ENCODE measurements at places on chromosomes 5 and 9.

- no peak for DNase-seq
Observed at GRCh38 chr5:145750199-145750598, 84.9 kb downstream of the PRELID2 start.

DNA sequence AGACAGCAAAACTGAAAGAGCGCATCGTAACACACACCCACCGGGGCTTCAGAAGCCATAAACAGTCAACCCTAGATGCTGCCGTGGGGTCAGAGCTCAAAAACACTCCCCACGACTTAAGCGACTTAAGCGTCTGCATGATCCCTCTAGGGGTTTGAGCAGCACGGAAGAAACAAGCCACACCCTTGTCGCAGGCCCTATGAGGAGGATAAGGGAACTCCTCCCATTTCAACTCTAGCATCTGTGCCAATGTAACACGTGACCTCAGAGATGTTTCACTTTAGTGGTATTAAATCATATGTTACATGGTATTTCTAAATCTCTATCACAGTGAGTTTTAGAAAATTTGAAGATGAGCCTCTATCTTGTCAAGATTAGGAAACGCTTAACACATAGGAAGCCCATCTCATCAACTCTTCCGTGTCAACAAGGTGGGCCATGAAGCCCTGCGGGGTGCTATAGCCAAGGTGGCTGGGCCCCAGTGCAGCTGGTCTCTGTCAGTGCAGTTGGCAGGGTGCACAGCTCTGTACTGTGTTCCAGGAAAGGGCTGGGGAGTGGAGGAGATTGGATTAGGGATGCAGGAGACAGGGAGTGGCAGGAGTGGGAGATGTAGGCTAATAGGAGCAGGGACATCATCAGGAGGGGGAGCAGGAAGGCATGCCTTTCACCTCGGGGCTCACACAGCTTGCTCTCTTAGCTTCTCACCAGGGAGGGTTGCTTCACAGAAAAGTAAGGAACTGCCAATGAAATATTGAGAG lies 33.1 kb downstream of the ZCCHC9 start:
- no peak for DNase-seq

DNA sequence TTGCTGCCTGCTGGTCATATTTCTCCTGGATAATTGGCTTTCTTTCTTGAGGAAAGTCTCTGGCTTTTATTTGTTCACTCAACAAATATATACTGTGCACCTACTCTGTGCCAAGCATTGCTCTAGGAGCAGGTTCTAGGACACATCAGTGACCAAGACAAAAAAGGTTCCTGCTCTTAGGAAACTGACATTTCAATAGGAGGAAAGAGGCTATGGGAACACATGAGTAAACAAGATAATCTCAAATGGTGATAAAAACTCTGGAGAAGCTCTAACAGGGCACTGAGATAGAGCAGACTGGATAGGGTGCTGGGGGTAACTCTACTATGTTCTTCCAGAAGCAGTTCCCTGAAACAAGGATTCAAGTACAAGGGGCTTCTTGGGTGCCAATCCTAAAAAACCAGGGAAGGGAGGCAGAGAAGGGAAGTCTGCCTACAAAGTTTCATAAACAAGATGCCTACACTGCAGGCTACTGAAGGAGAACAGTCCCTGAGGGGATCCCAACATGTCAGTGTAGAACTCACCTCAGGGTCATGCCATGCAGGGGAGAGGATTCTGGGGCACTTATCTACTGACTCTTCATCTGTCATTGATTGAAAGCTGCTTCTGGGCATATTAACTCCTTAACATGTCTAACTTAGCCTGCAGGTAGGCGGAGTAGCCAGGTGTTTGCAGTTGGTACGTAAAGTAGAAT lies 181.3 kb downstream of the GRIA1 start:
- DNase-seq: no peak

GRCh38 chr9:36855448-36856315 lies 178.4 kb downstream of the PAX5 start:
- DNase-seq: no peak

- no peak for DNase-seq
Observed at GRCh38 chr9:16475257-16475656, 395.2 kb downstream of the BNC2 start.

DNA sequence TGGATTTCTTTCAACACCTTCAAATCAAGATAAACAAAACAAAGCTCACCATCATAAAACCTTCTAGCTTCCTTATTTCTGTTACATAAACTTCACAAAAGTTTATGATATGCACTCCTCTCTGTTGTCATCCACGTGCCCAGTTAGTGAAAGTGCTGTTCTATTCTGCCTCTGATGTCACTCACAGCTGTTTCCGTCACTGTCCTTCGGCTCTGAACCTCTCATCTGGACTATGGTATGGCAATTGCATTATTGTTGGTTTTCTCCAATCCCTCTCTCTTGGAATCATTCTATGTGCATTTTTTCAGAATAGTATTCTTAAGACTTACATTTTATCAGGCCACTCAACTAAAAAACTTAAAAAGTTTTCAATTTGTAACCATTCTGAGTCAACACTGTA lies 264.2 kb upstream of the DAPK1 start:
- DNase-seq: no peak

DNA sequence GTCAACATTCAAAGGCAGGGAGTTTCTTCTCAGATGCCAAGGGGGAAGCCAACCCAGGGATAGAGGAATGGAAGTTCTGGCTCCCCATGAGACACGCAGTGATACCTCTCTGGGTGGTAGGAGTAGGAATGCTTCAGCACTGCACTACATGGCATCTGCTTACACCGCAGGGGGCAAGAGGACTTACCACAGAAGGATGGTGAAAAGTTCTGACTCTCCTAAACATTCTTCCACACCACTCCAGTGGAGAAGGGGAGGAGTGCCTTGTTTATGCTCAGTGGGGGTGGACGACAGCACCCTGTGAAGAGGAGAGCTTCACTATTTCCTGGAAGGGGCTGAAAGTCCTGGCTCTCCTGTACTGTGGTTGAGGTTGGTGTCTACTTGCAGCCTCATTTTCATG lies 1011.3 kb upstream of the WWC1 start:
- DNase-seq: no peak

- no peak for DNase-seq
Observed at GRCh38 chr5:140055152-140055551, 12.1 kb upstream of the NRG2 start.

GRCh38 chr9:708551-709432 lies 132.7 kb upstream of the DMRT1 start:
- no peak for DNase-seq

DNA sequence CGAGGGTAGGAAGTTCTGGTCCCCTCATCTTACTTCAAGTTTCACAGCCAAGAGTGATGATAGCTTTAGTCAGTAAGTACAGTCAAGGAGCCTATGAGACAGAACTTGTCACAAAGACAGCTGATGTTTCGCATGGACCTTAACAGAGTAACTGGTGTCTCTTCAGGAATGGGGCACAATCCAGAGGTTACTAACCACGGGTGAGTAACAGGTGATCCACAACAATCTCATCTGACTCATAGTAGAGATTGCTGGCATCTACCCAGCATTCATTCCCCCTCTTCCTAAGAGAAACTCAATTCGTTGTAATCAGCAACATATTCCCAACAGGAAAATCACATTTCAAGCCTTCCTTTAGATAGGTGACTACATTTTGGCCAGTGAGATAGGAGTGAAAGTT lies 126.7 kb downstream of the SNX18 start:
- DNase-seq: no peak

DNA sequence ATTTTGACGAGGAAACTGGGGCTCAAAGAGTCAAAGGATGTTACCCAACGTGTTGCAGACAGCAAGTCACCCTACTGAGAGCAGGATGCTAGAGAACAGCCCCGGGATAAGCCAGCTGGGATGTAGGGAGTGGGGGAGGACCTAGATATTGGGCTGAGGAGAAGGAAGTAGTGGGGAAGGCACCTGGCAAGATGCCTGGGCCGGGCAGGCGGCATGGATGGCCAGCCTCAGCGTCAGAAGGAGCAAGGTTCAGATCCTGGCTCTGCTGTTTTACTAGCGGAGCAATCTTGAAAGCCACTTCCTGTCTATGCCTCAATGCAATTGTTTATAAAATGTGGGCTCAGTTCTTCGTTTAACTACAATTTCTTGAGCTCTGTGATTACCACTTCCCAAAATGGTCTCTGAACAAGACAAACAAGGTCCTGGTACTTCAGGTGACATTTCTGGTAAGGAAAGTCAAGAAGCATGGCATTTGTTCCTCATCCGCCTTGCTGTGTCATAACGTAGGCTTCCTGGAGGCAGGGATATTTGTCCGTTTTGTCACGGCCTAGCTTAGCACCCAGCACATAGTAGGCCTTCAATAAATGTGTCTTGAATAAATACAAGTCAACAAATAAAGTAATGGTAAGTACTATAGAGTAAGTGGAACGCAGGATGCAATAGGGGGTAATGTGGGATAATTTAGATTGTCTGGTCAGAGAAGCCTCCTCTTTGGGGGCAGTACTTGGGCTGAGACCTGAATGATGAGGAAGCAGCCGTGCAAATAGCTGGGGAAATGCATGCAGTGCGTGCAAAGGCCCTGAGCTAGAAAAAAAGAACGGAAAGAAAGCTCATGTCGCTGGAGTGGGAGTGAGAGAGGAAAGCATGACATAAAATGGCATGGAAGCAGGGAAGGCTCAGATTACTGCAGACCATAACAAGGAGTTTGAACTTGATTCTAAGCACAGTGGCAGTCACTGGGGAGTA lies 70.5 kb downstream of the SMIM23 start:
- no peak for DNase-seq

GRCh38 chr9:98378206-98378780 lies 122.8 kb upstream of the TBC1D2 start:
- DNase-seq: no peak

GRCh38 chr5:140497897-140498296 lies 49.6 kb upstream of the EIF4EBP3 start:
- no peak for DNase-seq

DNA sequence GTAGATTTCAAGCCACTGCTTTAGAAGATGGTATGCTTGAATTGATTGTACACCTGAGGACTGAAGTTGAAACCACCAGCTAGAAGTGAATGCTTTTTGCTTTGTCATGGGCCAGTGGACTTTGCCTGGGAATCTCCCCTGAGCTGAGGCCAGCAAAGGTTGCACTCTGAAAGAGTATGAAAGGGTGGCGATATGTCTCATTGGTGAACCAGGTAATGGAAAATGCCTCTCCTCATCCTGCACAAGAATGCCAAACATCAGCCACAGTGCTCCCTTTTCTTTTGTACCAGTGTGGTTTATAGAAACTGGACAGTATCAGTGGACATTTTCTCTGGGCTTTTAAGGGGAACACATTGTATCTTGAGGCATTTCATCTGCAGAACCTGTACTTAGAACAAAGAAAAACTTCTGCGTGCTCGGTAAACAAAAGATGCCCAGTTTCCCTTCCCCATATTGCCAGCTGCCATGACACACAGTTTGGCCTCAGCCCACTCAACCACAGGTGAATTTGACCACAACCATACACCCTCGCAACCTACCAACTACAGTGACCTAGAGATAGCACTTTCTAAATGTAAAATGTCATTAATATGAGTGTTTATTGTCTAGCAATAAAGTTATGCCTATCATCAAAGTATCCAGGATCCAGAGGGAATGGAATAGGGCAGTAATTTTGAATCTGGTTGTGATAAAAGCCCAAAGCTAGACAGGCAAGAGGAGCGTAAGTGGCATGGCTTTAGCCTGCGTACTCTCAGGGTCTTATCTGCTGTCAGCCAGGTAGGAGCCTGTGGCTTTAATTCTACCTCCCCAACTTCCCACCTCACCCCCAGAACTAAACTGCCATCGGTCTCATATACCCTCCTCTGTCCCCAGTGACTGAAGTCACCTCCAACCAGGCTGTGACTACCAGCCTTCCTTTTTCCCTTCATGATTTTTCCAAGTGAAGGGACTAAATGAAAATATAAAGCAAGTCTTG lies 79.5 kb upstream of the LHFPL2 start:
- no peak for DNase-seq

DNA sequence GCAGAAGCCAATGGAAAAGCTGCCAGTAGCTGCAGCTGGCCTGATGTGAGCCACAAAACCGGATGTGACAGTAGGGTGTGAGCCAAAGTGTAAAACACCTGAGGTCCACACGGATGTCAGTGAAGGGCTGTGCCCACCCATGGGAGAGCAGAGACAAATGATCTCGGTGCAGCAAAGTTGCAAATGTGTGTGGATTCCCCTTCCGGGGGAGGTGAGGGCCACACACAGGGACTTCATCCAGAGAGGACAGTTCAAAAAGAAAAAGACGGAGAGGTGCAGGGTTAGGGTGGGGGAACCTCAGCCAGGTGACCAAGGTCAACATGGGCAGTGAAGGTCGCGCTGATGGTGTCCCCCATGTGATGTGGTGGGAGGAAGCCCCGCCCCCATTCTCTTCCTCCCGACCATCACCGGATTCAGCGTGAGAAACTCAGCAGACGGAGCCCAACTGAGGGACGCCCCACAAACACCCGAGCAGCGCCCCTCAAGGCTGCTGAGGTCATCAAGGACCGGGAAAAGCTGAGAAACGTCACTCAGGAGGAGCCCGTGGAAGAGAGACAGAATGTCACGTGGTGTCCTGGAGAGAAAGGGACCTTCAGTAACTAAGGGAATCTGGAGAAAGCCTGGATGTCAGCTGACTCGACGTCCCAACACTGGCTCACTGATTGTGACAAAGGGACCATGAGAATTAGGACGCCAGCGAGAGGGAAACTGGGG lies 11.4 kb upstream of the PTGDS start:
- no peak for DNase-seq

GRCh38 chr5:68141494-68141893 lies 74.1 kb upstream of the PIK3R1 start:
- DNase-seq: no peak

- DNase-seq: no peak
Observed at GRCh38 chr9:107180206-107180605, 102.9 kb upstream of the RAD23B start.

- DNase-seq: no peak
Observed at GRCh38 chr5:136020383-136021015, 8.3 kb upstream of the TGFBI start.

GRCh38 chr5:54450542-54450941 lies 5.0 kb upstream of the HSPB3 start:
- DNase-seq: no peak

DNA sequence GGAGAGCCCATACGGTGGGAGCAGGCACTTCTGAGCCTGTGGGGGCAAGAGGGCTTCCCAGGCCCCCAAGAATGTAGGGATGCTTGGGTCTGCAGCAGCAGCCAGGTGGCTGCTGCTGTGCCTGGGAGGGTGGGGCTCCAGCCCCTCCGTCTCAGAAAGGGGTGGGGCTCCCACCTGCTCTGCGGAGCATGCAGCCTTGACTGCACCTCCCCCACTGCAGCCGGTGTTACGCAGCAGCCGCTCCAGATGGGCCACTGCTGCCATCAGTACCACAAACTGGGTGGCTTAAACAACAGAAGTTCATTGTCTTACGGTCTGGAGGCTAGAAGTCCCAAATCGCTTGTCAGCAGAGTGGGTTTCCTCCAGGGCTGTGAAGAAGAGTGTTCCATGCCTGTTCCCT lies 365.5 kb downstream of the TMEM38B start:
- DNase-seq: no peak

- no peak for DNase-seq
Observed at GRCh38 chr9:13047827-13048587, 231.5 kb downstream of the MPDZ start.

DNA sequence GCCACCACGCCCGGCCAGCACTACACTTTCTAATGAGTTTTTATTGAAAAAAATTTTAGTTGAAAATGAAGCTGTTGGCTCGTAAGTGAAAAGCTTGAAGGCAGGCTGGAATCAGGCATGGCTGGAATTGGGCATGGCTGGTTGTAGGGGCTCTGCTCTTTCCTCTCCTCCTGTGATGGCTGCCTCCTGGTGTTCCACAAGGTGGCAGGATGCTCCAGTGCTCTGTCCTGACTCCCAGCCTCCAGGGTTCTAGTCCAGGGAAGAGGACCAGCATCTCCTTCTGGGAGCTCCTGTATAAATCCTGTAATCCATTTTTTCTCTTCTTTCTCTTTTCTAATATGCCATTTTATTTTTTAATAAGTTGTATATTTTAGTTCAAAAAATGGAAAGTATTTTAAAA lies 57.2 kb upstream of the DHFR start:
- DNase-seq: no peak
